T-helper 17 cell (primary cell): ENCODE measurements at places on chromosomes 1 and 21.

GRCh38 chr21:30629200-30629599 lies 5.8 kb upstream of the KRTAP20-2 start:
- no peak for DNase-seq
- no peaks in the 10 kb centered on the region for H3K36me3 ChIP-seq
- H3K4me3 ChIP-seq = no peak overlapping the region
- no peaks in the 10 kb centered on the region for H3K4me1 ChIP-seq
- no peaks in the 10 kb centered on the region for H3K27me3 ChIP-seq
- no peak overlapping the region for H3K27ac ChIP-seq

GRCh38 chr1:205236951-205237475 lies 9.3 kb downstream of the TMCC2 start:
- H3K36me3 ChIP-seq = peaks cover 4% of the 10 kb centered on the region
- DNase-seq = no peak
- peaks cover 5% of the 10 kb centered on the region for H3K4me1 ChIP-seq
- no peak overlapping the region for H3K27ac ChIP-seq
- no peak overlapping the region for H3K4me3 ChIP-seq

- H3K4me3 ChIP-seq = no peak overlapping the region
- H3K36me3 ChIP-seq = peaks cover 3% of the 10 kb centered on the region
- peaks cover 17% of the 10 kb centered on the region for H3K4me1 ChIP-seq
- no peaks in the 10 kb centered on the region for H3K27me3 ChIP-seq
Measured at GRCh38 chr1:55374216-55374615, 159.1 kb upstream of the USP24 start.

GRCh38 chr1:215517441-215517891 lies 49.6 kb upstream of the KCTD3 start:
- no peak for DNase-seq
- peaks cover 6% of the 10 kb centered on the region for H3K27me3 ChIP-seq
- no peak overlapping the region for H3K27ac ChIP-seq
- no peaks in the 10 kb centered on the region for H3K36me3 ChIP-seq
- no peaks in the 10 kb centered on the region for H3K4me1 ChIP-seq
- no peak overlapping the region for H3K4me3 ChIP-seq

GRCh38 chr21:28590676-28591075 lies 402.0 kb downstream of the LTN1 start:
- no peak overlapping the region for H3K27ac ChIP-seq
- H3K27me3 ChIP-seq = no peaks in the 10 kb centered on the region
- H3K4me3 ChIP-seq = no peak overlapping the region
- no peaks in the 10 kb centered on the region for H3K4me1 ChIP-seq

DNA sequence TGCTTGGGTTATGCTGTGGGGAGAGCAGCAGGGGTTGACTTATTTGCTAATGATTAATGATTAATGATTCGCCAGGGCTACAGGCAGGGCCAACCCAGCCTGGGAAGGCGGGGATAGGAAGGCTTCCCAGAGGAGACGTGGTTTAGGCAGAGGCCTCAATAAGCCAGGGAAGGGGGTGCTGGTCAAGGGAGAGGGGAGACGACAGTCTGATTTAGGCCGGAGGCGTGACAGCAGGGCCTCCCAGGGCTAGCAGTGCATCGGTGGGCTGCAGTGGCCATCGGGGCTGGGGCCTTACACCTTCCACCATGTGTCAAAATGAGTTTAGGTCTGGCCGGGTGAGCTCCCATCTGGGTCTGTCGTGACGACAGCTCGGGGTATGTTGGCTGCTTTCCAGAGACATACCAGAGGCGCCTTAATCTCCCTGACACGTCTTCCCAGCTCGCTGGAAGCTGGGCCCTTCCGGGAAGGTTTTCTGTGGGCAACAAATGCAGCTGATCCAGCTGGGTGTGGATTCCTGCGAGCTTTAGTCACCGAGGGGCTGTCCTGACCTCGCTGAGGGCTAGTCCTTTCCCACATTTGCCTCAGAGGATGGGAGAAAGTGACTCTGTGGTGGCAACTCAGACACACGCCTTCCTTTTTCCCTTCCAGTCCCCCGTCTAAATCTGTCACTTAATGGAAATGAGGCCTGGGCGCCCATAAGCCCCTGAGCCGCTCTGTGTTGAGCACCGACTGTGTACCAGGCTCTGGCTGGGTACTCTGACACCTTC lies 3.7 kb upstream of the SLC1A7 start:
- peaks cover 2% of the 10 kb centered on the region for H3K4me1 ChIP-seq
- H3K27me3 ChIP-seq = peaks cover 35% of the 10 kb centered on the region
- no peak overlapping the region for H3K4me3 ChIP-seq
- no peaks in the 10 kb centered on the region for H3K36me3 ChIP-seq
- DNase-seq = no peak

GRCh38 chr1:183283286-183283685 lies 97.2 kb downstream of the LAMC2 start:
- H3K4me3 ChIP-seq = no peak overlapping the region
- no peaks in the 10 kb centered on the region for H3K4me1 ChIP-seq
- H3K36me3 ChIP-seq = no peaks in the 10 kb centered on the region

DNA sequence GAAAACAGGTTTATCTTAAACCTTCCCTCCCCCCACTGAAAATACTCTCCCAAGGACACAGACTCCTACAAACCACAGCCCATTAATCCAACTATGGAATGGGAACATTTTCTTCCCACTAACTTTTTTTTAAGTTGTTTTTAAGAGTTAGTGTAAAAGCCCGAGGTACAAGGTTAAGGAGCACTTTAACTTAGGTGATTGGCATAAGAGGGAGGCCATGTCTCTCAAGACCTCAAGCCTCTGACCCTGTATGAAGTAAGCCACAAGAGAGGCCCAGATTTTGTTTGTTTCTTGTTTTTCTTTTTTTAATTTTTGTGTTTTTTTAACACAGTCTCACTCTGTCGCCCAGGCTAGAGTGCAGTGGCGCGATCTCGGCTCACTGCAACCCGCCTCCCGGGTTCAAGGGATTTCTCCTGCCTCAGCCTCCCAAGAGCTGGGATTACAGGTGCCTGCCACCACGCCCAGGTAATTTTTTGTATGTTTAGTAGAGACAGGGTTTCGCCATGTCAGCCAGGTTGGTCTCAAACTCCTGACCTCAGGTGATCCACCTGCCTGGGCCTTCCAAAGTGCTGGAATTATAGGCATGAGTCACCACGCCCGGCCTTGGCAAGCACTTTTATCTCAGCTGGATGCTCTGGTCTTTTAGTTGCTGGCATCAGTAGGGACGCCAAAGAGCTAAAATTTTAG lies 14.4 kb downstream of the ARMH1 start:
- DNase-seq = no peak
- H3K27me3 ChIP-seq = peaks cover 18% of the 10 kb centered on the region
- no peak overlapping the region for H3K4me3 ChIP-seq

DNA sequence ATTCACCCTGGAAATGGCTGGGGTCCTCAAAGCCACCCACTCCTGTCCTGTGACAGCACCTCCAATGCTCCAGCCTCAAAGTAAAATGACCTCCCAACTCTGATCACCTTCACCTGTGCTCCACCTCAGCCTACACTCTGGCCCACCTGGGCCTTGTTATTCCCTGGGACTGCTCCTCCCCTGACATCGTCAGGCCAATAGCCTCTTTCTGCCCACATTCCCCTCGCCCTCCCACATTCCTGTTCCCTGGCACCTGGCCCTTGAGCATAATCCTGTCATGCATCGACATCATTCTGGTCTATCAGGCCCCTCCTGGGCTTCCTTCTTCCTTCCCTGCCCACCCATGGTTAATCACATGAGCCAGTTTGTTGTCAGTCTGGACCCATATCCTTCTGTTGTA lies 13.2 kb upstream of the BCAR3 start:
- no peak overlapping the region for H3K27ac ChIP-seq
- no peak for DNase-seq
- H3K4me3 ChIP-seq = no peak overlapping the region
- no peaks in the 10 kb centered on the region for H3K36me3 ChIP-seq

DNA sequence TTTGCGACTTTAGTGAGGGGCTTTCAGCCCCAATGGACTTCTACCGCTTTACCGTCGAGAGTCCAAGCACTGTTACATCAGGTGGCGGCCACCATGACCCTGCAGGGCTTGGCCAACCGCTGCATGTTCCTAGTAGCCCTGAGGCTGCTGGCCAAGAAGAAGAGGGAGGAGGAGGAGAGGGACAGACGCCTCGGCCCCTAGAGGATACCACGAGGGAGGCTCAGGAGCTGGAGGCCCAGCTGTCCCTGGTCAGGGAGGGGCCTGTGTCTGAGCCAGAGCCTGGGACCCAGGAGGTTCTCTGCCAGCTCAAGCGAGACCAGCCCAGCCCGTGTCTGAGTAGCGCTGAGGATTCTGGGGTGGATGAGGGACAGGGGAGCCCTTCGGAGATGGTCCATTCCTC lies 8.6 kb upstream of the SLC25A34 start:
- no peaks in the 10 kb centered on the region for H3K27me3 ChIP-seq
- H3K36me3 ChIP-seq = peaks cover 2% of the 10 kb centered on the region
- peak overlapping the region; percentile 45 for H3K4me3 ChIP-seq
- no peak overlapping the region for H3K27ac ChIP-seq
- no peak for DNase-seq

DNA sequence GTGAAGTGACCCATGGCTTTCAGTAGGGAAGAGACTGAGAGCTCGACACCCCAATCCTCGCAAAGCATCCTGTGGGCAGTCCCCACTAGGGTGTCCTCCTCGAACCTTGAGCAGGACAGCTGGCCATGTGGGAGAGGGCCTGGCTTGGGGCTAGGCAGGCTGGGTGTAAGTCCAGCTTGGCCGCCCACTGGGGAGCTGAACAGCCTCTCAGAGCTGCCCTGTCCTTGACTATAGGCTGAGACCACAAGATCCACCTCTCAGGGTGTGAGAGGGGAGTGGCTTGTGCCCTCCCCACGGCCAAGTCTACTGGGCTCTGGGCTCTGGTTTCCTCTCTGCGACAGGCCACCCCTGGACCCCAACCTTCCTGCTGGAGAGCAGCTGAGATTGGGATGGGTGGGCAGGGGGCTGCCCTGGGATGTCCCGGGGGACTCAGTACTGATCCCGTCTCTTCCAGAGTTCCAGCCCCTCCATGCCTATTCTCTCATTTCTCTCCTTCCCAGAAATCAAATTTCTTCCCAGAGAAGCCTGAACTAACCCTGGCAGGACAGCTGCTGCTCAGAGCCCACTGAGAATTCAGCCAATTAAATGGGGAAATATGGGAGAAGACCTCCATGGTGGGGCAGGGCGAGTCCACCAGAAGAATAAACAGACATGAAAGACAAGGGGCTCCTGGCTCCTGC lies 282.9 kb downstream of the PTPRU start:
- no peak overlapping the region for H3K27ac ChIP-seq
- no peak for DNase-seq
- no peak overlapping the region for H3K4me3 ChIP-seq
- H3K4me1 ChIP-seq = peaks cover 7% of the 10 kb centered on the region
- peaks cover 59% of the 10 kb centered on the region for H3K27me3 ChIP-seq
- H3K36me3 ChIP-seq = no peaks in the 10 kb centered on the region

- H3K27me3 ChIP-seq = peaks cover 18% of the 10 kb centered on the region
- no peak for DNase-seq
- H3K36me3 ChIP-seq = no peaks in the 10 kb centered on the region
- H3K27ac ChIP-seq = no peak overlapping the region
- peaks cover 3% of the 10 kb centered on the region for H3K4me1 ChIP-seq
Measured at GRCh38 chr1:234499943-234500245, 20.9 kb upstream of the TARBP1 start.

DNA sequence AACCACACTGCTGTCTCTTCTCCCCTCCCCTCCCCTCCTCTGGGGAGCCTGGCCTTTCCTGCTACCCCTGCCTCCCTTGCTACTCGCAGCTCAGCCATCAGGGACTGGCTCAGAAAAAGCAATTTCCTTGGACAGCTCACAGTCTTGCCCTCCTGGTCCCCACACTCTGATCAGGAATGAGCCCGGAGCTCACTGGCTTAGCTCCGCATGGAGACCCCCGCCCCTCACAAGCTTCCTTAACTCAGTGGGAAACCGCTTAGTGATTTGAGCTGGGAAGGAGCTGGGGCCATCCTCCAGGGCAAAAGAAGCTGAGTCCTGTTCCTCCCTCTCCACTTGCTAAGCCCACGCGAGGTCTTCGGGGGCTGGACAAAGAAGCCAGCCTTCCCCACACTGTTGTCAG lies 70.3 kb upstream of the ACTL8 start:
- H3K4me3 ChIP-seq = no peak overlapping the region
- no peaks in the 10 kb centered on the region for H3K4me1 ChIP-seq
- H3K27me3 ChIP-seq = peaks cover 42% of the 10 kb centered on the region
- DNase-seq = no peak

DNA sequence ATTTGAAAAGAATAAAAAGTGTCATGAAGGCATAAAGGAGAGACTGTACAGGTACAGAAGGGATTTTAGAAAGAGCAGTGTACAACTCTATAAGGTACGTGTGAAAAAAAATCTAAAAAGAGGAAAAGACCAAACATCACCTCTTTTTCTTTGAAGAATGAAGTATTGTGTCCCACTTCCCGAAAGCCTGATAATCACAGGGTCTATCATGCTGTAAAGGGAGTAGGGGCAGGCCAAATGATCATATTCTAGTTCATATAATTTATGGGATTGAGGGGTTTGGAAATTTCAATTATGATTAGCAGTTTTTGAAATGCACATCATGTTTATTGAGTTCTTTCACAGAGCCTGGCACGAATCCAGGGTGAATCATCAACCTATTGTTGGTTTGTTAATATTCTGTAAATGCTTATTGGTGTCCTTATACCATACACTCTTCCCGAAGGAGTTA lies 910 bp upstream of the RERE start:
- H3K4me3 ChIP-seq = peak overlapping the region; percentile 97
- H3K27ac ChIP-seq = peak overlapping the region; percentile 97
- DNase-seq = no peak
- H3K4me1 ChIP-seq = peaks cover 24% of the 10 kb centered on the region
- peaks cover 7% of the 10 kb centered on the region for H3K27me3 ChIP-seq

DNA sequence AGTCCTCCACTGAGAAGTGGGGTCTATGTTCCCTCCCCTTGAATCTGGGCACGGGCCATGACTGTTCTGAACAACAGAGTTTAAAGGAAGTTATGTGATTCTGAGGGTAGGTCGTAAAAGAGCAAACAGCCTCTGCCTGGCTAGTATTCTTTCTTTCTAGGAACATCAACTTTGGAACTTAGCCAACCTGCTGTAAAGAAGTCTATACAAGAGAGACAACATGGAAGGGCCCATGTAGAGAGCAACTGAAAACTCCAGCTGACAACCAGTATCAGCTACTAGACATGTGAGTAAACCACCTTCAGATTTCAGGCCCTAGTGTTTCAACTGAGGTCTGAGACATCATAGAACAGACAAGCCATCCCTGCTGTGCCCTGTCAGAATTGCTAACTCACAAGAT lies 7.5 kb downstream of the SELENOF start:
- H3K4me1 ChIP-seq = peaks cover 30% of the 10 kb centered on the region
- peaks cover 17% of the 10 kb centered on the region for H3K36me3 ChIP-seq
- no peak overlapping the region for H3K4me3 ChIP-seq
- no peak overlapping the region for H3K27ac ChIP-seq
- H3K27me3 ChIP-seq = no peaks in the 10 kb centered on the region
- no peak for DNase-seq

GRCh38 chr1:6101826-6102531 lies 56.3 kb downstream of the KCNAB2 start:
- H3K4me3 ChIP-seq = no peak overlapping the region
- H3K4me1 ChIP-seq = peaks cover 5% of the 10 kb centered on the region
- no peak for DNase-seq

GRCh38 chr1:6373961-6374720 lies 19.4 kb downstream of the ACOT7 start:
- H3K4me3 ChIP-seq = no peak overlapping the region
- H3K4me1 ChIP-seq = no peaks in the 10 kb centered on the region
- no peak for DNase-seq
- H3K27me3 ChIP-seq = no peaks in the 10 kb centered on the region
- no peaks in the 10 kb centered on the region for H3K36me3 ChIP-seq
